G401 (cell line): ENCODE measurements at places on chromosomes 11 and 22. TPM values are rescaled to one million over a fixed set of nuclear protein-coding genes. Genes with fewer than 3 reads are reported as not detected.
A peak's percentile ranks its signal among the peaks of the same experiment; 100 is the strongest.

DNA sequence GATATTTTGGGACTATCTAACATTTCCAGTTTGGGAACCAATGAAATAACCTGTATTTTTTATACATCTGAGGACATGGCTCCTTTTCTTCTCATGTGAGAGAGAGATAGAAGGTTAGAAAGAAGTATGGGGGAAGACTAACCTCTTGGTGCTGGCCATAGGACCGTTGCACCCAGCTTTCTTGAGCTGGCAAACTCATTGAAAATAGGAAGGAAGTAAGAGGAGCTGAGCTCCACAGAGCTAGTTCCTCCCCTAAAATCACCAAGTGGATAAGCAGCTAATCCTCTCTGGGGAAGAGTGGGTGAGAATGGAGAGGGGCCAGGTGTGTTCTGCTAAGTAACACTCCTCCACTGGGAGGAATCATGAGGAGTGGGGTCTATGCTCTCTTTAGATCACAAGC lies 387.4 kb upstream of the CADM1 start:
- no peak for DNase-seq

GRCh38 chr11:78079232-78080083 lies at the start of gene NDUFC2:
Gene NDUFC2 (minus strand): TSS chr11:78079862. CDS start chr11:78079744, 118 bp downstream.
- DNase-seq = peak; percentile 82

DNA sequence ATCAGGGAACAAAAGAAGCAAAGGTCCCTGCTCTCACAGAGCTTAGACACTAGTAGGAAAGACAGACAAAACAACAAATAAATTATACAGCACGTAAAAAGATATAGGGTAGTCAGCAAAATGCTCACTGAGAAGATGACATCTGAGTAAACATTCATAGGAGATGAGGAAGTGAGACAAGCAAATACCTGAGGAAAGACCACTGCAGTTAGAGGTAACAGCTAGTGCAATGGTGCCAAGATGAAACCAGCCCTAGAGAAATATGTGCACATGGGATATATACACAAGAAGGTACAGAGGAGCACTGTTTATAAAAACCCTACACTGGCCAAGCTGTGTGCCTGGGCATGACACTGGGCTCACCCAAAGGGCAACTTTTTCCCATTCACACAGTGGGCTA lies 9.8 kb downstream of the CYP2R1 start:
- DNase-seq = no peak

DNA sequence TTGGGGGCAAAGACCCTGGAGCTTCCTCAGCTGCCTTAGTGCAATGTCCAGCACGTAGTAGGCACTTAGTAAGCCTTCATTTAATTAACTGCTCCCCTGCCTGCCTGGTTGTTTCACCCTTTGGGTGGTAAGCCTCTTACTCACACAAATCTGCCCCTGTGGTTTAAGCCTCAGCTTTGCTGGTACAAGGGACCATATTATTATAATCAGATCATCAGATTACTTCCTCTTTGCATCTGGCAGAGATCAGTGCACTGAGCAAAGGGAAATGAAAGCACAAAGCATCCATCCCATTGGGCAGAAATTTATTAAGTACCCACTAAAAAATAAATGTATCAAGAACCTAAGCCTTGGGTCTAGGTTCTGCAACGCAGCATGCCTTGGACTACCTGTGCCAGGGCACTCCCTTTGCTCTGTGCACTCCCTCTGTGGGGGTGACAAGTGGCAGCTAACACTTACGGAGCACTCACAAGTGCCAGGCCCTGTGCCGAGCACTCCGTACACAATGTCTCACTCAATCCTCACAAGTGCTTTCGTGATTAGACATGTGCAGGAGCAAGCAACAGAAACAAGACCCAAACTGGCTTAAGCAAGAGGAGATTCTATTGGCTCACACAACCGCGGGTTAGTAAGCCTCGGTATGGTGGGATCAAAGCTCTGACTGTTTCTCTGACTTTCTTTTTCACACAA lies 34.9 kb upstream of the DAGLA start:
- no peak for DNase-seq

DNA sequence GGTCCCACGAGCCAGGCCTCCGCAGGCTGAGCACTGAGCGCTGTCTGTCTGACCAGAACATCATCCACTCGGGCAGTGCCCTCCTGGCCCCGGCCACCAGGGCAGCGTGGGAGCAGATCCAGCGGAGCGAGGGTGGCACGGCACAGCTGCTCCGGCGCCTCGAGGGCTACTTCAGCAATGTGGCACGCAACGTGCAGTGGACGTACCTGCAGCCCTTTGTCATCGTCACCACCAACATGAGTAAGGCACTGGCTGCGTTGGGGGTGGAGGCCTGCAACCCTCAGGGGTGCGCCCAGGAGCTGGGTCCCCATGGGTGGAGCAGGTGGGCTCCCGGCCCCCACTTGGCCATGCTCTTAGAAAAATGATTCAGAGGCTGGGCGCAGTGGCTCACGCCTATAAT lies 49.7 kb upstream of the PRODH start:
- no peak for DNase-seq

HSCB gene
- total RNA-seq = 33.2 and 38.1 TPM in 2 replicates

KCTD14 gene
- 9.6 and 16.9 TPM in 2 replicates for total RNA-seq

SLC22A8 gene
- not detected in 2 replicates for total RNA-seq

LIF gene
- total RNA-seq = 24.5 and 36.5 TPM in 2 replicates

CARNS1 gene
- total RNA-seq = not detected in 2 replicates
